ENCODE measurements at places on chromosomes 2 and 18. TPM values are rescaled to one million over a fixed set of nuclear protein-coding genes. Genes with fewer than 3 reads are reported as not detected.

Gene LAMA3
- total RNA-seq: 16.4 TPM

Gene LINC00305
- not detected for total RNA-seq

Gene MALL
- 0.47 TPM for total RNA-seq

GRCh38 chr18:49640741-49641140 lies 78.9 kb downstream of the LIPG start:
- no peak for ATAC-seq

GRCh38 chr2:183998041-183998796 lies 600.1 kb upstream of the ZNF804A start:
- no peak for ATAC-seq

DNA sequence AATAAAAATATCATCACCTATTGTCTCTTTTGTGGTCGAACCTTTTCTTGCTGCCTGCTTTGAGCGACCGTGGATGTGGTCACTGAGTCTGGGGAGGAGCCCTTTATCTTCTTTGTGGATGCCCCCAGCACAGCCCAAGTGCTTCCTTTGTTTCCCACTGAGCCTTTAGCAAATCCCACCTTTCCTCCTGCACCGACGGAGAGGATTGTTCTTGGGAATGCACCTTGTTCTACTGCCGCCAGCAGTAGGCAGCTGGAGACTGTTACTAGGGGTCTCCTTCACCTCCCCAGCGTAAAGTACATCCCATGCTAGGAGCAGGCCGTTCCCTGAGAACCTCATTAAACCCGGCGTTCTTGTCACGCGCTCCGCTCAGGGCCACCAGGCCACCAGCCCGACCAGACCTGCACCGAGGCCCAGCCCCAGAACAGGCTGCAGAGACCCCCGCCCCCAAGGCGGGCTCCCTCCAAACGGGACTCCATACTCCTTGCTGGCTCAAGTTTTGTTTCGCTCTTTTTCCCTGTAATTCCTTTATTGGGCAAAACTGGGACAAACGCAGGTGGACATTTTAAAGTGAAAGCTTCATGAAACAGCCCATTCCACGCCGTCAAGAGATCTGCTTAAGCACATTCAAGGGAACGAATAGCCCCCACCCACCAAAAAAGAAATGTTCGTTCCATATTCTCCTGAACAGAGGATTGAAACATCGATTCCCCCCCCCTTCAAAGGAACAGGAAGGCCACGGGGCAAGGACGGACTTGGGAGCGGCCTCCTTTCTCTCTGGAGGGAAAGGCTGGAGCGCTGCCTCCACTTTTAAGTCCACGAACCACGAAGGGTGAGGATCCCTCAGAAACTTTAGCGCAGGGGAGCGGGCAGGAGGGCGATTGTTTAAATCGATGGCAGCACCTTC lies 1.1 kb upstream of the MAT2A start:
- ATAC-seq: peak; percentile 62

GRCh38 chr2:181516992-181517391 lies 59.8 kb downstream of the ITGA4 start:
- no peak for ATAC-seq

GRCh38 chr2:73703675-73704074 lies 33.5 kb downstream of the TPRKB start:
- no peak for ATAC-seq

GRCh38 chr2:162917626-162918025 lies 79.1 kb upstream of the KCNH7 start:
- ATAC-seq: no peak

Data from motor neuron (in vitro differentiated cells).